Erythroblast (primary cell): ENCODE measurements at places on chromosomes 12 and 14.

DNA sequence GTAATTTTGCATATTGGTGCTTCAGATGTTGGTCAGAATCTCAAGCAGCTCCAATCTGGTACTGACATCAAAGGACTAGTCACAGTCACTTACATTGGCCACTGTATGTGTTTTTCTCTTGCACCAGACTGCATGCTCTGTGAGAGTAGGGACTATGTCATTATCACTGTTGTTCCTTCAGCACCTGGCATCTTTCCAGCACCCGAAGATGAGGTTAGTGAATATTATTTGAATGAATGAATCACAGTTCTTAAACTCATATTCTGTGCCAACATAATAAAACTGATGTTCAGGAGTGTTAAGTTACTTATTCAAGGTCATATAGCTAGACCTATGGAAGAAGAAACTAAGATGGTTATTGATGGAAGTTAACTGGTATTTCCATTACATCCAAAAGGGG, 204.5 kb upstream of the TBX3 start:
- no peak for DNase-seq

- DNase-seq, result no peak
Observed at GRCh38 chr12:106135075-106135474, 3.7 kb downstream of the NUAK1 start.

DNA sequence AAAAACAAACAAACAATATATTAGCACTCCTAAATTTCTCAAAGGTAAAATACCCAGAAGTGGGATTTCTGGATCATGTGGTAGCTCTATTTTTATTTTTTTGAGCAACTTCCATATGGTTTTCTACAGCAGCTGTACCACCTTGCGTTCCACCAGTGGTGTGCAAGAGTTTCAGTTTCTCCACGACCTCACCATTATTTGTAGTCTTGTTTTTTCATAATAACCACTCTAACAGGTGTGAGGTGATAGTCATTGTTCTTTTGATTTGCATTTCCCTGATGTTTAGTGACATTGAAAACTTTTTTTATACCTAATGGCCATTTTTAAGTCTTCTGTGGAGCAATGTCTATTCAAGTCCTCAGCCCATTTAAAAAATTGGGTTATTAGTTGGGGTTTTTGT, 127.3 kb upstream of the SLC38A2 start:
- DNase-seq, result no peak

GRCh38 chr14:72924337-72924736, 1.9 kb upstream of the DCAF4 start:
- DNase-seq, result peak; percentile 77

DNA sequence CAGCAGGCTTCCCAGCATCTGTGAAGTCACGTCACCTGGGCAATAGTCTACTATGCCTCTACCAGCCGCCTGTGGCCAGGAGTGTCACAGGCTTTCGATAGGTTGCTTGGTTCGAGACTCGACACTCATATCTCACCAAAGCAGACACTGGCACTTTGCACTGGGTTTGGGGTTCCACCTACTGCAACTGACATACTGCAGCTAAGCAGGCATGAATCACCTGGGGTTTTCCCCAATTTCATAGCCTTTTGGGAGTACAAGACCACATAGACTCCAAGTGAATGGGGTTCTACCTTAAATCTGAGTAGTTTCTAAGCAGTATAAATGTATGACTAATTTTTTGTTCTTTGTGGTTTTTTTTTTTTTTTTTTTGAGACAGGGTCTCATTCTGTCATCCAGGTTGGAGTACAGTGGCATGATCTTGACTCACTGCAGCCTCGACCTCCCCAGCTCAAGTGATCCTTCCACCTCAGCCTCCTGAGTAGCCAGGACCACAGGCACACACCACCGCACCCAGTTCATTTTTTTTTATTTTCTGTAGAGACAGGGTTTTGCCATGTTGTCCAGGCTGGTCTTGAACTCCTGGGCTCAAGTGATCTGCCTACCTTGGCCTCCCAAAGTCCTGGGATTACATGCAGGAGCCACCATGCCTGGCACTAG, 32.1 kb downstream of the DMAC2L start:
- DNase-seq, result peak; percentile 90

DNA sequence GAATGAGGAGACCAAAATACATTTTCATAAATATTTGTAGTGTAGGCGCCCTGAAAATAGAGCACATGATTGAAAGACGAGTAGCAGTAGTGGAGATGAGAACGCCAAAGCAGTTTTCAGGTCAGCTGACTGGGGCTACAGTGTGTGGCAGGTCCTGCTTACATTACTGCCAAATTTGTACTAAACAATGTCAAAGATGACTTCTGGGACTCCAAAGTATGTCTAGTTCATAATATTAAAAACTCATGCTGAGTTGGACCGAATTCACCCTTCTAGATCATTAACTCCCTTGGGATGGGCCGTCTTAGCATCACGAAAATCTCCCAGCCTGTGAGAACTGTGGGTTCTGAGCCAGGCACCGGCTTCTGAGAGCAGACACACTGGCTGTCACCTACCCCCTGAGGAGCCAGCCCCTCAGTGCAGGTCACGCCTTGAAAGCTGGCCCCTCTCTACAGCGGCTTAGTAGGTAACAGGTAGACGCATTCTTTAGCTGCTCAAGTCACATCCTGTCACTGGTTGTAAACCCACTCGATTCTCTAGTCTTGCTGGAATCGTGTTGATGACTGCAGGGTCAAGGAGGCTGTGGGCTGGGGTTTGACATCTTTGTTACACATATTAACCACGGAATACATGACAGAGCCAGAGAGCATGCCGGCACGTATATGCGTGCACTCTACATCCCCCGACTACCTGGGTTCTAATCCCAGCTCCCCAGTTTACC, 210.4 kb downstream of the ETV6 start:
- no peak for DNase-seq

DNA sequence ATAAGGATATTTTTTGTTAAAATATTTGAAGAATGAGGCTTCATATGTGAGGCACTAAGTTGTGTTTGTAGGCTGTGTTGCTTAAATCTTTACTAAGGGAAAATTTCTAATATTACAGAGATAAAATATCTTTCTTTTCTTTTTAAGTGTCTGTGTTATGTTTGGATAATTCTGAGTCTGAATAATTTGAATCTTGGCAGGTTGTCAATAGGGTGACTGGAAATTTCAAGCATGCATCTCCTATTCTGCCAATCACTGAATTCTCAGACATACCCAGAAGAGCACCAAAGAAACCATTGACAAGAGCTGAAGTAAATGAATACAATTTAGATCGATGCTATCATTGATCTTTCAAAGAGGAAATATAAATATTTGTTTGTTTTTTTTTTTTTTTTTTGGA, 29.4 kb downstream of the TMPO start:
- no peak for DNase-seq

DNA sequence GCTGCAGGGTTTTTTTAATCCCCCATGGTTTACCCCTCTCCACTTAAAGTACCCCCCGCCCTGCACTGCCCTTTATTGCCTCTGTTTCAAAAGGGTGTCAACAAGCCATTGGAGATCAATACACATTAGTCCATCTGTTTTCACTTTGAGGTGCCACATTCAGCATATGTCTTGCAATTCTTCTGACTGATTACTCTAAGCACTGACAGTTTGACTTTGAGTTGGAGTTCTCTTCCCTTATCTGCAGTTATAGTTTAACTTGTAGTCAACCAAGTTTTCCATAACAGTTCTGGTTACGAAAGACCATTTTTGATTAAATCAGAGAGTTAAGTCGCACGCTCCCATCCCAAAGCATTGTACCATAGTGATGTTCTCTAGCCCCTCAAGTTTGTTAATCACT, 260.8 kb upstream of the TBX3 start:
- no peak for DNase-seq

GRCh38 chr12:3681595-3682061, 71.3 kb downstream of the CRACR2A start:
- no peak for DNase-seq

- no peak for DNase-seq
Observed at GRCh38 chr14:51472881-51473280, 178.8 kb upstream of the FRMD6 start.

DNA sequence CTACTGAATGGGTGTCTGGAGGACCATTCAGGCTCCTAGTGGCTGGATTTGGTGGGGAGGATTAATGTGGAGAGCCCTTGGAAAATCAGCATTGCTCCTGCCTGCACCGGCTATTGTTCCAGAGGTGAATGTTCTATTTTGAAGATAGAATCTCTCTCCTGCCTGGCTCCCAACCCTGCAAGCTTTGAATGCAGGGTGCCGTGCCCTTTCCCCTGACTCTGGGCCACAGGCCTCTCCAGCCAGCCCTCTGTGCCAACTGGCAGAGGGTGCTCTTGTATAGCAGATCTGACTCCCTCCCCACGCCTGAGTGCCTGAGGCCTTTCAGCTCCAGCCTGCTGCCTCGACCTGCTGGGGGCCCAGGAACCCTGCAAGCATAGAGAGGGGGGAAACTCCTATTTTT, 106.8 kb downstream of the TMEM260 start:
- DNase-seq, result no peak

DNA sequence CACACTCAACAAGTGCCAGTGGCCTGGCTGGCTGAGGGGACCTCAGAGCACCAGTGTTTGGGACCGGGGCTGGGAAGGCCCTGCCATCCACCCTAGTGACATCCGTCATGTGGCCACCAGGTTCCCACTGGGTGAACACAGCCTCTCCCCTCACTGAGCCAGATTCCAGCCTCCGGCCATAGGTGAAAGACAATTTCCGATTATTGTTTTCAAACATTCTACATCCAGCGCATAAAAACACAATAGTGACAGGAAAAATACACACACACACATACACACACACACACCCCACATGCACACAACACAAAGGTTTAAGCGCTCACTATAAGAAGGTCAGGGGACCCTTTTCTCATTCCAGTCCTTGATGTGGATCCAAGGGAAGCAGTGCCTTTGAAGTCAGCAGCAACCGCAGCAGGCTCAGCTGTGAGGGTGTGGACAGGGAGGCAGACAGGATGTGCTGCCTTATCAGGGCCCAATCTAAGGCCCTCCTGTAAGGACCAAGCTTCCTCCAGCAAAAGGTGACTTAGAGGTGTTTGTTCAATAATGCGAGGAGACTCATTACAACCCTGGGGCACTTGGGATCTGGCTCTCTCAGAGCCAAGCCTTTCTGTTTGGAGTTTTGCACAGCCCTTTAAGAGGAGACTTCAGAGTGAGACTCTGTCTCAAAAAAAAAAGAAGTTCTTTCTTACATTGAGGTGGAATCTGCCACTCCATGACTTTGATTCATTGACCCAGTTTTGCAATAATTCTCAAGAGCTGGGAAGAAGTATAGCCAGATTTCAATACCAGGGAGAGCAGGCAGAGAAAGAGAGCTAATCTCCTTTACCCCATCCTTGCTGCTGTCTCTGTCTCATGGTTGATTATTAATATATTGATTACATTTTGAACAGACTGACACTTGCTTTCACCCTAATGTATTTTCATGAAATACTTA, 227.8 kb downstream of the ZFP36L1 start:
- no peak for DNase-seq
